Occipital lobe (tissue), 3 donors: ENCODE measurements at places on chromosomes 2 and 18. TPM values are rescaled to one million over a fixed set of nuclear protein-coding genes. Genes with fewer than 3 reads are reported as not detected.

Gene MAP3K19
- total RNA-seq, result 0.78 TPM

Gene HRH4
- not detected for total RNA-seq

Gene FOXD4L1
- 0.31 TPM for total RNA-seq

Gene RBM44
- 5.1 TPM for total RNA-seq

Gene FBXO36
- 6.2 TPM for total RNA-seq

Gene RNF149
- 55.8 TPM for total RNA-seq

Gene DUSP2
- total RNA-seq, result 7.3 TPM

Gene SLC5A7
- total RNA-seq, result 0.94 TPM

Gene TMBIM1
- total RNA-seq, result 16.2 TPM
